BJ (cell line): ENCODE measurements at places on chromosomes 6 and 20. TPM values are rescaled to one million over a fixed set of nuclear protein-coding genes. Genes with fewer than 3 reads are reported as not detected.

GRCh38 chr6:42509256-42509655 lies 54.6 kb upstream of the UBR2 start:
- no peak for DNase-seq

GRCh38 chr6:163281634-163282033 lies 132.9 kb upstream of the QKI start:
- no peak for DNase-seq

GRCh38 chr6:118501765-118502164 lies 46.3 kb upstream of the PLN start:
- DNase-seq, result no peak

DNA sequence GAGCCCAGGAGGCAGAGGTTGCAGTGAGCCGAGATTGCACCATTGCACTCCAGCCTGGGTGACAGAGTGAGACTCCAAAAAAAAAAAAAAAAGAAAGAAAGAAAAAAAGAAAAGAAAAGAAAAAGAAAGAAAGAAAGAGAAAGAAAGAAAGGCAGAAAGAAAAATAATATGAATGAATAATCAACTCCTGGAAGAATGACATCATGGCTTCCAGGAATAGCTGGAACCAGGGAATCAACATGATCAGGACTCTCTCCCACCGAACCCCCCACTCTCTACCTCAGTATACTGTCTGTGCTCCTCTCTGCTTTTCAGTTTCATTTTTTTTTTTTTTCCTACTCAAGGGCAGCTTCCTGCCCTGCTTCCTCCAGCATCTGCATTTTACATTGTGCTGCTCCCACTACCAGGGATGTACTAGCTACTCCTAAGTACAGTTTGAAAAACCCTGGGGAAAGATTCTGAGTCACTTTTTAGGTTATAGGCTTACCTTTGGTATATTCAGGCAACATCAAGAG lies 19.7 kb upstream of the MTCL3 start:
- no peak for DNase-seq

Gene RBL1
- 2.2 and 3.8 TPM in 2 replicates for polyA plus RNA-seq

GRCh38 chr20:12409501-12409900 lies 491.8 kb downstream of the BTBD3 start:
- no peak for DNase-seq

Gene CST2
- not detected in 2 replicates for polyA plus RNA-seq

DNA sequence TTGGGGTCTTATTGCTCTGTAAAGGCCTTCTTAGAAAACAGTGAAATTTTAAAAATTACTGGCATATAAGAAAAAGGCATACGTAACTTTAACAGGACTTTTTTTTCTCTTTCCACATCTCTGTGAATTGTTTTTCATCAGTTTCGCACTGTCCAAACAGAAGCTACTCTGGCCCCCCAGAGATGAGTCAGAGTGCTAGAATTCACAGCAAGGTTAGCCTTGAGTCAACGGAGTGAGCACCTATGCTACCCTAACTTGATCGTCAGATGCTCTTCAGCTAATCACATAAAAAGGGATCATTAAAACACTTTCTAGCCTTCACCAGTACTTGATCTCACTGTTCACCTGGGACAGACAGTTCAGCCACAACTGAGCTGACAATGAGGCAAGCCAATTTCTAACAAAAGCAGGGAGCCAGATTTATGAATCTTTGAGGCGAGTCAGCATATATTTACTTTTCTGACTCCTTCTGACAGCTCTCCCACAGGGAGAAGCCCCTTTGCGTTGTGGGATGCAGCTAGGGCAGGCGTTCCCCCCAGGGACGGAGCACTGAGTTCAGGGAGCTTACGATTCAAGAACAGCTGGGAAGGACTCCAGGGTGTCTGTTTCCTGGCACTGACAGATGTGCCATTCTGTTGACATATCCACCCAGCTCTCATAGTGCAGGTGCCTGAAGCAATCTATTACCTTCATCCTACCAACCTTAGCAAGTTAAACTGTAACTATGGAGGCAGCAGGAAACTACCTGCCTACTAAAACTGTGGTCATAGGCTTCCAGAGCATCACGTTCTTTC lies 46.4 kb upstream of the SPDEF start:
- no peak for DNase-seq

DNA sequence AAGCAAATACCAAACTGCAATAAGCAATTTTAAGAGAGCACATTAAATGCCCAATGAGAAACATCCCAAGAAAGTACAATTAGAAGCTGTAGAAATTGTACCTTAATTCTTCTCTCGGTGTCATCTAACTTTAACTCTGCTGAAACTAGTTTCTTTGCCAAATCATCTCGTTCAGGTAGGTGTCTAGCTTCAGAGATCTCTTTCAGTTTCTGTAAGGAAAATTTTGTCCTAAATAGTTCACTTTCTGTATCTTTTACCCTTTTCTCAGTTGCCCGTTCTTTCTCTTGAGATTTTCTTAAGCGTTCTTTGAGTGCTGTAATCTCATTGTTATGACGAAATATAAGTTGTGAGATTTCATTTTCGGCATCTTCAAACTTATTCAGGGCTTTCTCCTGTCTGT lies 24.1 kb downstream of the LCA5 start:
- DNase-seq, result no peak

Gene ZNF165
- polyA plus RNA-seq, result 0.10 and 0.38 TPM in 2 replicates

Gene MOG
- not detected in 2 replicates for polyA plus RNA-seq

GRCh38 chr6:26216886-26217713 lies 129.9 kb downstream of the HFE start:
- peak; percentile 48 for DNase-seq

GRCh38 chr6:36544228-36544627 lies 3.1 kb downstream of the STK38 start:
- peak; percentile 39 for DNase-seq

DNA sequence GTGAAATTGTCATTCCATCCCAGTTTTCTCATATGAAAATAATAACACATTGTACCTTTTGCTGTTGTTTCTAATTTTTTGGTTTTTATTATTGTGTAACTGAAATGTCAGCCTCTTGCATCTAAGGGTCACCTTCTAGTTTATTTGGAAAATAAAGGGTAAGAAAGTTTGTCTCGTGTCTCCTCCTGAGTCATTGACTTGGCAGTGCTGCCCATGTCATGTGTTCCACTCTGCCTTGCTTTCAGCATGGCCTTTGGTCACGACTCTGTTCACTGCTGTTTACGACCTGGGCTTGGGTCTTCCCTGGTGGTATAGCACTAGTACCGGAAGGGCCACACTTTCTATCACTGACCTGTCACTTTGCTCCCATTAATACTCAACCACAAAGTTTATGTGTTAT lies 171.4 kb upstream of the RSPO3 start:
- DNase-seq, result no peak

Gene CPXM1
- polyA plus RNA-seq, result 0.78 and 1.6 TPM in 2 replicates

Gene KCNK16
- polyA plus RNA-seq, result not detected in 2 replicates

- DNase-seq, result no peak
These were observed 167.4 kb downstream of the DTNBP1 start for GRCh38 chr6:15495375-15495901.

- DNase-seq, result no peak
These were observed 50.2 kb downstream of the VAPB start for GRCh38 chr20:58438970-58439808.

- no peak for DNase-seq
These were observed 644.1 kb upstream of the CITED2 start for GRCh38 chr6:140018588-140018987.

GRCh38 chr20:23955896-23956295 lies 32.7 kb downstream of the GGTLC1 start:
- DNase-seq, result no peak
